ENCODE measurements at places on chromosomes 11 and 22. TPM values are rescaled to one million over a fixed set of nuclear protein-coding genes. Genes with fewer than 3 reads are reported as not detected.

GRCh38 chr11:71075871-71076420, 176.4 kb downstream of the SHANK2 start:
- DNase-seq, result no peak

DNA sequence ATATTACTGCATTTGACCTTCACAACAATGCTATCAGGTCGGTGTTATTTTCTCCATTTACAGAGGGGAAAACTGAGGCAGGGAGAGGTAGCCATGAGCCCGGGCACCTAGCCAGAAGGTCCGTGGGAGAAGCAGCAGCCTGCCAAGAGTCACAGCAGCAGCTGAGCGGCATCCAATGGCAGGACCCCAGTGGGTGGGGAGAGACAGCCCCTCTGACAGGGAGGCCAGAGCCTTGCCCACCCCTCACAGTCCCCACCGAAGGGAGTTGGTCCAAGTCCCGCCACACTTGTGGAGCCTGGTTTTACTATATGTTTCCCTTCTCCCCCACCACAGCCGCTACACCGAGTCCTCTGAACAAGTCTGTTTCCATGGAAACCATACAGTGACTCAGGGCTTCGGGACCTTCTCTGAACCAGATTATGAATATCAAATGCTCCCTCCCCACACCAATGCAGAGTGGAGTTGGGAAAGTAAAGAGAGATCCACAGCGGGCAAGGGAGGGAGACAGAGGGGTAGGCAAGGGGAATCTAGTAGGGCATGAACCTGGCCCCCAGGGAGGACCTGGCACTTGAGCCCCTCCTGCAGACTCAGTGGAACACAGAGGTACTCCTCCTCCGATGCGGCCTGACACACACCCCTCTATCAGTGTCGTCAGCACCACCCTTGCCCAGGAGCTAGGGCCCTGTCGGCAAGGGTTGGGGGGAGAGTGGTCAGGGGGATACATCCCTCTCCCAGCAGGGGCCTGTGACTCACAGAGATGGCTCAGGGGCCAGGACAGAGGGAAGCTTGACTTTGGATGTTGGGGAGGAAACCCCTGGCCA, 2.5 kb downstream of the CHST1 start:
- DNase-seq, result no peak

GRCh38 chr22:38316364-38317121, 690 bp downstream of the CSNK1E start:
- peak; percentile 83 for DNase-seq

DNA sequence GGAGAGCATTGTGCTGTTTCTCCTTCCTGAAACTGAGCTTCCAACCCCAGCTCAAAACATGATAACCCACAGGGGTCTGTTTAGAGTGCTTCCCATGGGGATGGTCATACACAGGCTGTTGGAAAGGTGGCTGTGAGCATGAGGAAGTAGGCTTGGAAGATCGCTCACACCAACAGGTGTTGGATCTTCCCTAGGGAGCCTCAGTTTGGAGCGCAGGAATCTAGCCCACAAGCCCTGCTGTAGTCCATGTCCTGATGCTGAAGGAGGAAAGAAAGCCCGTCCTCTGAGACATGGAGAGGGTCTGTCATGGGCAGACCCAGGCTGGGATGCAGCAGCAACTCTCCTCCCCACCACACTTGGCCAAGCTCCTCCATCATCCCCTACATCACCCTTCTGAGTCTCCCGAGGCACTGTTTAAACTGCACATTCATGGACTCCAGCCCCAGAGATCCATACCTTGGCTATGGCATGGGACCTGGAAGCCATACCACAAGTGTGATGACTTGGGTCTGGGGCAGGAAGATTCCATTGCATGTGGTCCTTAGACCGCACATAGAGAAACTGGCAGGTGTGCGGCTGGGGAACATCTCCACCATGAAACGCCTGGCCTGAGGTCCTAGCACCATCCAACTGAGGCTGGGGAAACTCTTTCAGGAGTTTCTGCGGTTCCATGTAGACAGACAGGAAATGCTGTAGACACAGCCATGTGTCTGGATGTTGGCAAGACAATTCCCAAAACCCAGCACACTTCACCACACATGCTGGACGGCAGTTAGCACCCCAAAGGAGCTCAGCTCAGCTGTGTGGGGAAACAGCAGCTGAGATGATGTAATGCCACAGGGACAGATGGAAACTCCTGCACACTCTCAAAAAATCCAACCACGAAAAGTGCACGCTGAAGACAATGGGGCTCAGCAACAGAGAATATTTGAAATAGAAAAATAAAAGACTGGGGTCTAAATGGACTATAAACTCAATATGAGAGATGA, 27.6 kb upstream of the TTC12 start:
- DNase-seq, result no peak

DNA sequence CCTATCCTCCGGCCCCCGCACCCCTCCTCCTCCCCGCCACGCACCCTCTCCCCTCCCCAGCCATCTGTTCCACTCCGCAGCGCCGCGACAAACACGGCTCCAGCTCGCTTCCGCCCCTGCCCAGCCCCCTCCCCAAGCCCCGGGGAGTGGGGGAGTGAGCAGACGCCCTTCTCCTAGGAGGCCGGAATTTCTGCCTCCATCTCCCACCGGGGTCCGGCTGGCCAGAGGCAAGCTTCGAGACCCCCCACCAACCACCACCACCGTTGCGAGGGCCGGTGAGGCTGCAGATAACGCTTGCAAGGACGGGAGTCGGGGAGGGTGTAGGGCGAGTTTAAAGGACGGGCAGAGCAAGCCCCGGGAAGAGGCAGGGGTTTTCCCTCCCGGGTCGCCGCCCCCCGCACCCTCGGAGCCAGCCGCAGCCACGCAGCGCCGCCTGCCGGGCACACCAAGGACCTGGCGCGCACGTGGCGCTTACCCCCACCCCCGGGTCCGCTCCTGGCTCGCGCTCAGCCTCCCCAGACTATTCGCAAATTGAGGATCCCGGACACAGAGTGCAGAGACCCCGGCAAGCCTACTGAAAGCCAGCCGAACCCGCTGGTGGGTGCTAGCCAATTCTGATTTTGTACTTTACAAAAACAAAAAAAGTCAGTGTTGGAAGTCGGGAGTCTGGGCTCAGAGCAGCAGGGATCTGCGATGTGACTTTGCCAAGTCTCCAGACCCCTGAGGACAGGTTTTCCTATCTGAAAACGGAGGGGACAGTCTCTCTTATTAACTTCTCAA, 22.6 kb downstream of the RTN4RL2 start:
- DNase-seq, result peak; percentile 66

DNA sequence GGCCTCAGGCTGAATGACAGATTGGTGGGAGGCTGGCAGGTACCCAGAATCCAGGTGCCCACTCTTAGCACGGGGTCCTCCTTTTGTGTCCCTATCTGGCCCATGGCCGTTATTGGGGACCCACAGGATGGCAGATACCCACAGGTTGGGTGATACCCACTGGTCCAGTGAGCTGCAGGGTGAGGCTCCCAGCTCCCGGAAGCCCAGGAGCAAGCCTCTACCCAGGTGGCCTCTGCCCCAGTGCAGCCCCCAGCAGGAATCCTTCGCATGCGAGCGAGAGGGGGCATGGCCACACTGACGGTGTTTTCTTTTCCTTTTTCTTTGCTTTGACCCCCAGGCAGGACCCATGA, 116.1 kb downstream of the PHF21B start:
- DNase-seq, result no peak

- no peak for DNase-seq
These were observed 57.5 kb upstream of the LMO2 start for GRCh38 chr11:33949252-33949913.

DNA sequence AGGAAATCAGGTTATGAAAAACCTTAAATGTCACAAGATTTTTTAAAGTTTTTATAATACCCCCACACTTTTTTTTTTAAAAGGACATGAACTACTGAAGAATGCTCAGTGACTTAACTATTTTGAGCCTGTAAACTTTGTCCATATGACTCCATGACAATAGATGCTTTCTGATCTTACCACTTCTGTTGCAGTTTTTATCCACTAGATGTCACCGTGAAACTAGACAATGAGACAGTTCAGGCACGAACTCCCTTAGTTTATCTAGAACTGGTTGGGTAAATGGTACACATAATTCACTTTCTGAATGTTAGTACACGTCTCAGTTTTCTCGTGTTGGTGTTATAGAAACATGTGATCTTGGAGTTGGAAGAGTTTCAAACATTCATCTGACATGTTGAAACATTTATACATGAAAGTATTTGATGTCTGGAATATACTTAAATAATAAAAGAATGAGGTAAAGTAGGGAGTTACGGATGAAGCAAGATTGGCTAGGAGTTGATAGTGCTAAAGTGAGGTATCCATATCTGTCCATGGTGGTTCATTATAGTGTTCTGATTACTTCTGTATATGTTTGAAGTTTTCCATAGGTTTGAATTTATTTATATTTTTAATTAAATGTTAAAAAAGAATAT, 8.1 kb downstream of the CCDC15 start:
- DNase-seq, result no peak

DNA sequence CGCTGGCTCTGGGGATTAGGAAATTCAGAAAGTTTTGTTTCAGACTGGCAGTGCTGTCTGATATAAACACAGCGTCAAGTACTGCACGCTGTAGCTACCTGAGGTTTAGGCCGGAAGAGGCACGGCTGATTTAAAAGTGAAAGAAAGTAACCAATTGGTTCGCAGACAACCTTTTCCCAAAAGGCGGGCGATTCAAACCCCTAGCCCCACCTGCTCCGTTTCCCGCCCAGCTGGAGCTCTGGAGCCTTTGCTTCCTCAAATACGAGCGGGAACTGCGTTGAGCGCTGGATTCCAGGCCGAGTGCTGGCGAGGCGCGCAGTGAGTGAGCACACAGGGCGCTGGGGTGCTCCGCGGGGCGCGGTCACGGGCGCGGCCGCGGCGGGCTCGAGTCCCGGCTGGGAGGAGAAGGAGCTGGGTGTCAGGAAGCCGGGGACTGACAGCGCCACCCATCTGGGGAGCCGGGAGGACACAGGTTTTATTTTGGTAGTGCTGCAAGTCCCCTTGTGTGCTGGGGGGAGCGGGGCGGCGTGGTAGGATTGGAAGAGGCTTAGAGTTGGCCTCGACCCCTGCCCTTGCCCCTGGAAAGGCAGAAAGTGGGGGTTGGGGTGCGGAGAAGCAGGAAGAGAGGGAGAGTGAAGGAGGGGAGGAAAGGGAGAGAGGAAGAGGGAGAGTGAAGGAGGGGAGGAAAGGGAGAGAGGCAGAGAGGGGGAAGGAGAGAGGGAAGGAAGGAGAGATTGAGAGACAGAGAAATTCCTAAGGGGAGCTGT, 2.1 kb downstream of the FAM111A start:
- peak; percentile 82 for DNase-seq

GRCh38 chr11:78228467-78228866, 39.7 kb downstream of the USP35 start:
- DNase-seq, result no peak

DNA sequence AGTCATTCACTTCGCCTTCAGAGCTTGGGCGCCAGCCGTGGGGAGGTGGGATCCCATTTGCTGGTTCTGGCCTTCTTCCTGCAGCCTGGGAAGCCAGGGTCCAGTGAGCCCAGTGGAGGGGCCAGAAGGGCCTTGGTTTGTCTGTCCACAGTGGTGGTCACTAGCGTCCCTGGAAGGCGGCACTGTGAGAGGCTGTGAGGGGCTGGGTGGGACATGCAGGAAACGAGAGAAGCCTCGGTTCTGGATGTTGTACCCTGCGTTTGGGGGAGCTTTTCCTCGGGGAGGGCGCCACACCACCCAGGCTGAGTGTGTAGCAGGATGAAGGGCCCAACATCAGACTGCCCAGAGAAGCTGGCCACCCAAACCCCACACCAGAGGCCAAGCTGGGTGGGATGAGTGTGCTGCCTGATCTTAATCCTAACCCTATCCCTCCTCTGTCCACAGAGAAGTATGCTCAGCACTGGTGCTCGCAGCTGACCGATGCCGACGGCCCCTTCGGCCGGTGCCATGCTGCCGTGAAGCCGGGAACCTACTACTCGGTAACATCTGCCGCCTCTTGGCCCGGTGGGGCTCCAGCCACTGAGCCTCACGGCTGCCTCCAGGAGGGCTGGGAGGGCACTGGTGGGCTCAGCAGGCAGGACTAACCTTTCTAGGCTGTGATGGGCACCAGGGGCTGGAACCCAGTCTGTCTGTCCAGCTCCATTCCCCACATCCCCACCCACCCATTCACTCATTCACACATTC, 14.4 kb downstream of the MUC5AC start:
- DNase-seq, result peak; percentile 26

Gene HSPB2
- total RNA-seq, result 42.4 TPM

DNA sequence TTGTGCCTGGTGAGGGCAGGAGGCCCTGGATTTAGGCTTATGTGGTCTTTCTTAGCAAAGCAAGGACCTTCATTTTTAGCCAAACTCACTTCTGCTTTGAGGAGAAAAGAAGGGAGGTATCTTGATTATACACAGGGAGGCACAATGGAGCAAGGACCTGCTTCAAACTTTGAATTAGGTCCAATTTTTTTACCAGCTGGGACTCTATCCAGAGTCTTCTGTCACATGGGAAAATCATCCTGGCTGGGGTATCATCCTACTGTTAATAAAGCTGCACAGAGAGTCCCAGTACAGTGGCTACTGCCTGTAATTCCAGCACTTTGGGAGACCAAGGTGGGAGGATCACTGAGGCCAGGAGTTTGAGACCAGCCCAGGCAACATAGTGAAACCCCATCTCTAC, 87.8 kb downstream of the CWC15 start:
- DNase-seq, result no peak

Gene LRRC4C
- 0.62 TPM for total RNA-seq

Gene GNAZ
- total RNA-seq, result 3.1 TPM

Gene NAALAD2
- total RNA-seq, result 1.2 TPM

Gene PTPMT1
- 20.9 TPM for total RNA-seq

DNA sequence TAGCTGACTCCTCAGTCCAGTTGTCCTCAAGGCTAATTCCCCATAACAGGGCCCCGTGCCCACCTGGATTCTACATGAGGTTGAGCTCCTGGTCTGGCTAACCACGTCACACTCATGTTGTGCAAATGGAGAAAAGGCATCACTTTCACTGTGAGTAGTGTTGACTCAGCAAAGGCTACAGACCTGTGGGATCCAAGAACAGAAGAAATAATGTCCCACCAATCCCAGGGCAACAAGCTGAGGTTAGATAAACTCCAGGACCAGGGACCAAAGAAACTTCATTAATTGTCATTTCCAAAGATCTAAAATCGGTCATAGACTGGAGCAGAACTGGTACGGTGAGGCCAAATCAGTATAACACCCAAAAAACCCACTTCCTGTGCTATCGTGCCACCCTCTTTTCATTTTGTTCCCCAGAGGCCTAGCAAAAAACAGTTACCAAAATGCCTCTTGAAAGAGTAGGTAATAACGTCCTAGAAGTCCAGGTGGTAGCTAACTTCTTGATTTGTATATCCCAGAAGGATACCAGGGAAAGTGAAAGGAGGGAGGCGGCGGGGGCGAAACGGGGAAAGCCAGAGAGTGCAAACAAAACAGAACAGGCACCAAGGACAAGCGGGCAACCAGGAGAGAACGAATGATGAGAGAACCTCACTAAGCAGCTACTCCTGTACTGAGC, 1.4 kb downstream of the PCSK7 start:
- DNase-seq, result no peak

GRCh38 chr11:1780700-1781592, 17.2 kb upstream of the CTSD start:
- DNase-seq, result no peak

GRCh38 chr11:128207861-128208321, 379.5 kb downstream of the ETS1 start:
- no peak for DNase-seq

DNA sequence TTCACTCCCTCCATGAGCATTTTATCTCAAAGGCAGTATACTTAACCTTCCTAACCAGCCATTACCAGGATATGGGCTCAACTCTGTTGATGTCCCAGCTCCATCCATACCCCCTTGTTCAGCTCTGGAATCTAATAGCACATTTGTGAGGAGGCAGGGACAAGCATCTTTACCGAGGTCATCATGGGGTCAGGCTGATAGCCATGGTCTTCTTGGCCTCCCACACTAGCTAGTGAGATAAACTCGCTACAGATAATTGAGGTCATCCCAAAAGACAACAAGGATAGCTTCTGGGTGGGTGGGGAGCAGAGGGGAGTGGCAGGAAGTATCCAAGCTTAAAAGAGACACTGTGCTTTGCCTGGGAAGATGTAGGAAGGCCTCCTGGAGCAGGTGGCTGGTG, 141.6 kb upstream of the RASSF10 start:
- no peak for DNase-seq

Data from Right ventricle myocardium superior (tissue), 1 donor.